ENCODE measurements at places on chromosomes 5 and 9.

GRCh38 chr9:129863059-129863690, 27.9 kb downstream of the USP20 start:
- DNase-seq, result peak; percentile 83

DNA sequence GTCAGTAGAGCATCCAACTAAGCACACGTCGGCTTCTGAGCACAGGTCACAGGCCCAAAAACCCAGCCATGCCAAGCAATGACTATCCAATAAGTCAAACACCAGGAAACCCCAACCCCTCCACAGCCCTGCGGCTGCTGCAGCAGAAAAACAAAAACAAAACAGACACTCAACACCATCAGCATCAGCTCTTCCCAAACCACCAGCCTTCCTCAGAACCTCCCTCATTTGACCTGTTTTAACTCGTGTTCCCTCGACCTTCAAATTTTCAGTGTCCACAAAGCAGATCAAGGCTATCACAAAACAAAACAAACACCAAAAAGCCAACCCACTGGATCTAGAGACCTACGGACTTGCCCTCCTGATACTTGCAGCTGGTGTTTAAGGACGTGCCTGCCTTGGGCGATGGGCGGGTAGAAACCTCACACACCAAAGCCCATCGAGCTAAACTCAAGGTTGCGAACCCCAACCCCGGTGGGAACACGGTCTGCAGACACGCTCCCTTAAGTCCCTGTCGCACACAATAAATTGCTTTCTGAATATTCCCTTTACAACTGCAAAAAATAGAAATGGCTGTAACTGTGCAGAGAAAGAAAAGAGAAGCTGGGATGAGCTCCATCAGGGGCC, 247.1 kb upstream of the ANKRD55 start:
- DNase-seq, result peak; percentile 81

DNA sequence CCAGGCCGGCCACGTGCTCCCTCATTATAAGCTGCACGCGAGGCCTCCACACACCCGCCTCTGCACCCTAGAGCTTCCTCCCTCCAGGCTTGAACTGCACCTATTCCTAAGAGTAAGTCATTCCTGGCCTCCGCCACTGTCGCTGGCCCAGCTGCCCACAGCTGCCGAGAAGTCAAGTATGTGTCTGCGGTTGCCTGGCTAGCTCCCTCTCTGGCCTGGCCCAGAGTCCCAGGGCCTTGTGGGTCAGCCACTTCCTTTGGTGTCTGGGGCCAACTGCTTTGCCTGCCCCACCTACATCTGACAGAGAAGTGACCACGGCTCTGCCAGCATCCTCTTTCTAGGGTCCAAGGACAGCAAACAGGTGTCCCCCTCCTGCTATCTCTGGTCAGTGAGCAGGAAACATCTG, 18.3 kb downstream of the ABO start:
- DNase-seq, result no peak

DNA sequence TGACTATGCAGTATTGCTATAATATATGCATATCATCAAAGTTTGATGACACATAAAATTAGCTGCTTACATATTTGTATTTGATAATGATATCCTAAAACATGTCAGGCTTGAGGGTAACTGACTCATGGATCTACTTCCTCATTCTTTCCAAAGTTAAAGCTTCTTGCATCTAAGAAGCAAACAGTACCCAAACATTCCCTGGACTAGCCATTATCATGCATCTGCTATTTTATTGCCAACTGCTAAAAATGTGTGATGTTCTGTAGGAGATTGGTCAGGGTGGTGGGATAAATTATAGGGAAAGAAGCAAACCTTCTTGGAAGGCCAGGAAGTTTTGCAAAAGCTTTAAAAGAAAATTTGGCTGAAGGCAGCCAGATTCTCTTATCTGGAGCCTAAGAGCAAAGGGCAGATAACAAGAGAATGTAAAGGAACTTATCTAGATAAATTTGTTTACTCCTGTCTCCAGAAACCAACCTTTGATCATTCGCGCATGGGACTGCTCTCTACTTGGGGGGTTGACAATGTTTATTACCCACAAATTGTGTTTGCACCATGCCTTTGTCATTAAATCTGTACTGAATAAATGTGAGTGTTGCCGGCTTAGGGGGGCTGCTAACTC, 604.1 kb upstream of the TLE4 start:
- DNase-seq, result no peak

DNA sequence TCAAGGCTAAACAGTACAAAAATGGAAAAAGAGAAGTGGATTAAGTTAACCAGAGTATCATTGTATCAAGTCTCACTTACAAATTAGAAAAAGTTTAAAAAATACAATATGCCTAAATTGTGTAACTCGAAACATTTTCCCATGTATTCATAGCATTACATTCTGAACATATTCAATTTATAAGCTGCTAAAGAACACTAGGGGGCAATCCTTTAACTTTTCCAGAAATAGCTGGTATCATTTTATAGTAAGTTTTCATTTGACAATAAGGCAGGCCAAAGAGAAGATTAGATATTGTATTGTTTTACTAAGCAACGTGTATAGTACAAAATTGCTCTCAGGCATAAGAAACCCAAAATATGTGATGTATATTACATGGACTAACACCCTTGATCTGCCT, 234.6 kb downstream of the ADGRV1 start:
- DNase-seq, result no peak

DNA sequence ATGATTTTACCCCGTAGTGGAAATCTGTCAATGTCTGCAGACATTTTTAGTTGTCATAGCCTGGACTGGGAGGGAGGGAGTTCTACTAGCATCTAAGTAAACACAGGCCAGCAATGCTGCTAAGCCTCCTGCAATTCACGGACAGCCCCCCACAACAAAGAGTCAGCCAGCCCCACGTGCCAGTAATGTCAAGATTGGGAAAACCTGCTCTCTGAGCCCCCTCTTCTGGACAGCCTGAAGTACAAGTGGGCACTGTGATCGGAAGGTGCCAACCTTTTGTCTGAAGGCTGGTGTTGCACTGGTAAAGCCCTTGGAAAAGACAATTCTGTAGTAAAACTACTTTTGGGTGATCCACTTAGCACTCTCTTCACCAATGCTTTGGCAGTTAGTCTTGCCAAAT, 154.5 kb downstream of the TARS1 start:
- DNase-seq, result no peak

- DNase-seq, result no peak
Measured at GRCh38 chr5:59267033-59267432, 626.5 kb downstream of the PDE4D start.

DNA sequence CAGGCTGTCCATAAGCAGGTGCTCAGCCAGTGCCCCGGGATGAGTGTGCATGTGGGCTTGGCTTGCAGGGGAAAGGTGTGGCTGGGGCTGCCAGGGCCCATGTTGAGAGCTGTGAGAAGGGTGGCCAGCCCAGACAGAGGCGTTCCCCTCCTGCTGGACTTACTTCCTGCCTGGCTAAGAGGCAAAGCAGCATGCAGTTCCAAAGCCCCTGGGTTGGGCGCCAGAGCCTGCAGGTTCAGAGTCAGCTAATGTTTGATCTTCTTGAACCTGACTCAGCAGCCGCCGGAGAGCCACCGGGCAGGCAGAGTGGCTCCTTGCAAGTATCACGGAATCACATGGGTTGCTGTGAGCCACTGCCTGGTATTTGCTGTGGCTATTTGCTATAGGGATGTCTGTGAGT, 168.4 kb upstream of the MAP1B start:
- DNase-seq, result no peak

DNA sequence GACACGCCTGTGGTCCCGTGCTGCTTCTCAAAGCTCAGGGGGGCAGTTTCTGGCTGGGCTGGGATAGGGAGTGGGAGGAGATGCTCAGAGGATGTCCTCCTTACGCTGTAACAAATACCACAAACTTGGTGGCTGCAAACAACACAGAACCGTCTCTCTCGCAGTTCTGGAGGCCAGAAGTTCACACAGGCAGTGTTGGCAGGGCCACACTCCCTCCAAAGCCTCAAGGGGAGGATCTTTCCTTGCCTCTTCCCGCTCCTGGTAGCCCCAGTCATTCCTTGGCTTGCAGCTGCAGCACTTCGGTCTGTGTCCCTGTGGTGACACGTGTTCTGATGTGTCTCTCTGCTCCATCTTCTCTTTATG, 10.4 kb upstream of the ORM1 start:
- peak; percentile 47 for DNase-seq

- no peak for DNase-seq
Measured at GRCh38 chr5:16536246-16536645, 70.6 kb upstream of the ZNF622 start.

Data from spleen (tissue), 13 donors.